ENCODE measurements at places on chromosomes 16 and 17.

DNA sequence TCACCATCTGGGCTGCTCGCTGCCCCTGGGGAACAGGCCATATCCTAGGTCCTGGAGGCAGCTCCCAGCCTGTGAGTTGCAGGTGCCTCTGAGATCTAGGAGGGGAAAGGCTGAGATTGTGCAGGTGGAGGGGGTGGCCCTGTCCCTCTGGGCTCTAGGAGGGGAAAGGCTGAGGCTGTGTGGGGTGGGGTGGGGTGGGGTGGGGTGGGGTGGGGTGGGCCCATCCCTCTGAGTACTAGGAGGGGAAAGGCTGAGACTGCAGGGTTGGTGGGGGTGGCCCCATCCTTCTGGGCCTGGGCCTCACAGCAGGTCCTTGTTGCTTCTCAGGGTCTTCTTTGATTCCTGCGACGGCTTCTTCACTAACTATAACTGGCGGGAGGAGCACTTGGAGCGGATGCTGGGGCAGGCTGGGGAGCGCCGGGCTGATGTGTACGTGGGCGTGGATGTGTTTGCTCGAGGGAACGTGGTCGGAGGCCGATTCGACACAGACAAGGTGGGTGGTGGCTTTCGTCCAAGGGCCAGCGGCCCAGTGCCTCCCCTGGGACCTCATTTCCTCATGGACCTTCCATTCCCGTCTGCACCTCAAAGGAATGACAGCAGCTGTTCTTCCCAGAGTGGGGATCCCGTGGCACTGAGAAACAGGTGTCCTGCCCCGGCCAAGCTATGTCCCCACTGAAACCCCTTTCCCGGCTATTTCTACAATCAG lies 7.1 kb downstream of the ENGASE start:
- no peak for DNase-seq

DNA sequence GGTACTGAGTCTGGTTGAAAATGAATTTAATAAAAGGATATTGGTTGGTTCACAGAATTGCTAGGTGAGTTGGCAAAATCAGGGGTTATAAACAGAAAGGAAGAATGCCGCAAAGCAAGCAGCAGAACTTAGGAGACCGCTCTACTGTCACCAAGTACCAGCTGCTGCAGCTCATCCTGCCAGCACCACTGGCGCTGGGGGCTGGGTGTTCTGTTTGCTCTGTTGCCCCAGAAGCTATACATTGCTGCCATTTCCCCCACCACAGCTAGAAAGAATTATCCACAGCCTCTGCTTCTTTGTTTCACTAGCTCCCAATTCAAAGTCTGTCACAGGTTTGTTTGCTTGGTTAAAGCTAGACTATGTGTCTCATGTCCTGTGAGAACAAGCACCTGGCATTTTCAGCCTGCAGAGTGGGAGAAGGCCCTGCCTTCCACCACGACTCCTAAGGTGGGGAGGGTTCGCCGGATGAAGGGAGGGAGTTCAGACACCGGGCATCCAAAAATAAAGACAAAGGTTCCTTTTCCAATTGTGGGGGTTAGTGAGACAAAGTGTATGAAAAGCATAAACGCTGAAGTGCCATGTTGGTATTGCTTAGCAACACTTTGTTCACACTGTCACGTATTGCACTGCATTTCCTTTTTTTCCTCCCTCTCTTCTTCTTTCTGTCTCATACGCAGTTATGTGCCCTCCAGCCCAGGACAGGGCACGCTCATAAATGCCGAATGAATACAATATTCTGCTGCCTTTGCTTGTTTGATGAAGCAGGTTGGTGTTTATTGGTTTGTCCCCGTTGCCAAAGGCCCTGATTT lies 9.6 kb upstream of the CPD start:
- peak; percentile 73 for DNase-seq

- DNase-seq = no peak
These were observed 100.9 kb upstream of the MON1B start for GRCh38 chr16:77090062-77090461.

GRCh38 chr16:79776243-79776847 lies 175.8 kb upstream of the MAF start:
- no peak for DNase-seq

DNA sequence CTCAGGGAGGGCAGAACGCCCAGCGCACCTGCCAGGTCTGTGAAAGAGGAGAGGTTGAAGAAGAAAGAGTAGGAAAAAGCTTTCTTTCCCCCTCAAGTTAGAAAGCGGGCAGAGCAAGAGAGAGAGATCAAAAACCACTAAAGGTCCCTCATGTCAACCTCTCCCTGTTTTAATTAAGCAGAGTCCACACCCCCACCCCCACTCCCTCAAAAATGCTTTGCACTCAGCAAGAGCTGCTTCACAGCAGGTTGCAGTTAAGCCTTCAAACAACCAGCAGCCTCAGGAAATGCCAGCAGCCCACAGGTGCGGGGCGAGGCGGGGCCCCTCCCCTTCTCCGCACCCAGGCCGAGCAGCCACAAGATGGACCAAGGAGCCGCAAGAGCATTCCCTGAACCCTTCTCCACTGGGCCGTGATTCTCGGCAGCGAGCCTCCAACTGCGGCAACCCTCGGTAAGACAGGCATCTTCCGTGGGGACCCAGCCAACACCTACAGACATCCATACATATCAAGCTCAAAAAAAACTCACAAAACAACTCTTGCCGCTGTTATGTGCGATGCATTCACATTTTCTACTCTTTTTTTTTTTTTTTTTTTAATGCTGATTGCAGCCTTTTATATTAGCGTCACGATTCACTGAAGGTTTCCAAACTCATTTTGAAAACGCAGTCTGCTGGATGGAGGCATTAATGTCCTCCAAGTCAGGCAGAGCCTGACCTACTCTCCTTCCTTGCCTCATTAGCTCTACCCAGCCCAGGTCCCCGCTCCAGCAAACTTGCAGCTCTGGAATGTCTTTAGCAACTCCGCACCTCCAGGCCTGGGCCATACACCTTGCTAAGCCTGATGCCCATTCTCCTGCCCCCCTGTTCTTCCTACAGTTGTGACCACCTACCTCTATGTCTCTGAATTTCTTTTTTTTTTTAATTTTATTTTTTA lies 66.1 kb downstream of the AXIN2 start:
- DNase-seq = no peak

- peak; percentile 50 for DNase-seq
These were observed 66.3 kb downstream of the BPTF start for GRCh38 chr17:67891481-67892119.

- DNase-seq = no peak
These were observed 53.0 kb downstream of the PECAM1 start for GRCh38 chr17:64337676-64338075.

GRCh38 chr16:63422715-63423114 lies 1386.5 kb upstream of the CDH8 start:
- no peak for DNase-seq

DNA sequence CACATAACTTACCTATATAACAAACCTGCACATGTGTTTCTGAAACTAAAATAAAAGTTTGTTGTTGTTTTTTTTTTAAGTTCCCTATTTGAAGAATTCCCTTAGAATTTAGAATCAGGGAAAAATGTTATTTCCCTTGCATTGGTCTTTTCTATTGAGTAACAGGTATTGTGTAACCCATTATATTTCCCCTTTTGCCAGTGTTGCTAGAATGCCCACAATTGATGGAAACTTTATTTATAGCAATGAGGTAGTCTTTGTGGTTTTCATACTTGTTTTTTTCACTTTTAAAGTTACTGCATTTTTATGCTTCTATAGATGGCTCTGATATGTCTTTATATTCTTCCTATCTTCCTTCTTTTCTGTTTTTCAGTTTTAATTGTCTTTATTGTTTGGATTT lies 3.9 kb downstream of the NLRP1 start:
- no peak for DNase-seq

DNA sequence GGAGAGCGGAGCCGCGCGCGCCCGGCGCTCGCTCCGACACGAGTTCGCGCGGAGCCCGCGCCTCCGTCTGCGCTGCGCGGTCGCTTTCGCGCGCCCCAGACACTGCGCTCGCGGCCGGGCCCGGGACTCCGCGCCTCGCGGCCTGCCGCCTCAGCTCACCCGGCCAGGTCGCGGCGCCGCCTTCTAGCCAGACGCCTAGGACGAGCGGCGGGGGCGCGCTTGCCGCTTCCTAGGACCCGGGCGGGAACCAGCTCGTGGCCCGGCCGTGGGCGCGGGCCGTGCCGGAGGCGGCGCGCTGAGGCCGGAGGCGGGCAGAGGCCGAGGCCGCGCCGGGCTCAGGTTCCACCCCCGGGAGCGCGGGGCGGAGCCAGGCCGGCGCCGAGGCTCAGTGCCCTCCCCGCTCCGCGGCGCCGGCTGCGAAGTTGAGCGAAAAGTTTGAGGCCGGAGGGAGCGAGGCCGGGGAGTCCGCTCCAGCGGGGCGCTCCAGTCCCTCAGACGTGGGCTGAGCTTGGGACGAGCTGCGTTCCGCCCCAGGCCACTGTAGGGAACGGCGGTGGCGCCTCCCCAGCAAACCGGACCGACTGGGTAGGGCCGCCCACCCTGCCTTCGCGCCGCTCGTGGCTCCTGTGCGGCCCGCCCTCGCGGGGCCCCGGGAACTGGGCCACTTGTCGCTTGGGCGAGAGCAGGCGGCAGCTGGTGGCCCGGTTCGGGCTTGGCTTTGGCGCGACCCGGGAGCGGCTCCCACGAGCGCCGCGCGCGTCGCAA lies at the start of gene SPHK1:
Gene SPHK1, plus strand, starts transcription at position 388 of the 765 bp plus-strand sequence. CDS start 1,036 bp downstream, outside the sequence.
- peak; percentile 54 for DNase-seq

DNA sequence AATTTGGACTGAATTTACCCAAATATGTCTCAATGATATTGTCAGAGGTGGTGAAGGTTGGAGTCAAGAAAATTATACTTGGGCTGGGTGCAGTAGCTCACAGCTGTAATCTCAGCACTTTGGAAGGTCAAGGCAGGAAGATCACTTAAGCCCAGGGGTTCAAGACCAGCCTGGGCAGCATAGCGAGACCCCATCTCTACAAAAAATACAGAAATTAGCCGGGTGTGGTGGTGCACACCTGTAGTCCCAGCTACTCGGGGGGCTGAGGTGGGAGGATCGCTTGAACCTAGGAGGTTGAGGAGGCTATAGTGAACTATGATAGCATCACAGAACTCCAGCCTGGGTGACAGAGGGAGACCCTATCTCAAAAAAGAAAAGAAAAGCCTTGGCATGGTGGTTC lies 40.9 kb downstream of the LAT start:
- DNase-seq = no peak

GRCh38 chr17:73118951-73119391 lies 26.5 kb upstream of the SLC39A11 start:
- peak; percentile 86 for DNase-seq

GRCh38 chr17:60356940-60357339 lies 35.0 kb downstream of the USP32 start:
- DNase-seq = no peak

DNA sequence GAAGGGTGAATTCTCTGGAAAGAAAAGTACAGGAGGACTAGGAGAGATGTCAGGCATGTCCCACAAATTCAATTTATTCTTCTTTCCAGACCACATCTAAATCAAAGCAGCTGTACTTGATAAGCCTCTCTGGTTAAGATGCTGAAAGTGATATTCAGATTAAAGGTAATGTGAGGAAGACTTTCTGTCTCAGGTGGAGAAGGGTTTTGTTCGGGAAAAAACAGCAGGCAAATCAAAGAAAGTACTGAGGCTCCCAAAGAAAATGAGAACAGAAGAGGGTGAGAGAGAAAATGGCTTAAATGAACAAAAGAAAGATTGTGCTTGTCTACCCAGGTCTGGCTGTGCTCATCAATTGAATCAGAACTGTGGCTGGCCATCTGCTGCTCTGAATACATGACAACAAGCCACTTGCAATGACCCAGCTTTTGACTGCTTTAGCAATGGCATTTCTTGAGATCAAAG lies 55.6 kb downstream of the MMD start:
- no peak for DNase-seq

DNA sequence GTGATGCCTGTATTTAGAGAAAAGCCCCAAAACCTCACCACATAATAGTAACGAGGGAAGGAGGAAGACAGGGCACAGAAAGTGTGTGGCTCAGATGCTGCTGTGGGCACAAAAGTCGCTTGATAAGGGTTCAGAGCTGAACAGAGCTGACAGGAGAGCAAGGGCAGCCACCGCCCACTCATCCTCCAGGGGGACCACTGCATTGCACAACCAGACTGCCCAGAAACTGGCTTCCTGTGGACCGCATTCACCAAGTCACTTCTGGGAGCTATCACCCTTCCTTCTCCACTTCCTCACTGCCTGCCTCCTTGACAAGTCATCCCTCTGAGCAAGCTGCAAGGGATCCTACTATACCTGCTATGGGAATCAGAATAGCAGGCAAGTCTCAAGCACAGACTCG lies 512.4 kb upstream of the CDH11 start:
- no peak for DNase-seq

- no peak for DNase-seq
These were observed 341.2 kb upstream of the ZFHX3 start for GRCh38 chr16:73389085-73389484.

- no peak for DNase-seq
These were observed 4.5 kb downstream of the NPTX1 start for GRCh38 chr17:80471922-80472321.

- no peak for DNase-seq
These were observed 5.1 kb downstream of the GGA2 start for GRCh38 chr16:23505180-23505665.

DNA sequence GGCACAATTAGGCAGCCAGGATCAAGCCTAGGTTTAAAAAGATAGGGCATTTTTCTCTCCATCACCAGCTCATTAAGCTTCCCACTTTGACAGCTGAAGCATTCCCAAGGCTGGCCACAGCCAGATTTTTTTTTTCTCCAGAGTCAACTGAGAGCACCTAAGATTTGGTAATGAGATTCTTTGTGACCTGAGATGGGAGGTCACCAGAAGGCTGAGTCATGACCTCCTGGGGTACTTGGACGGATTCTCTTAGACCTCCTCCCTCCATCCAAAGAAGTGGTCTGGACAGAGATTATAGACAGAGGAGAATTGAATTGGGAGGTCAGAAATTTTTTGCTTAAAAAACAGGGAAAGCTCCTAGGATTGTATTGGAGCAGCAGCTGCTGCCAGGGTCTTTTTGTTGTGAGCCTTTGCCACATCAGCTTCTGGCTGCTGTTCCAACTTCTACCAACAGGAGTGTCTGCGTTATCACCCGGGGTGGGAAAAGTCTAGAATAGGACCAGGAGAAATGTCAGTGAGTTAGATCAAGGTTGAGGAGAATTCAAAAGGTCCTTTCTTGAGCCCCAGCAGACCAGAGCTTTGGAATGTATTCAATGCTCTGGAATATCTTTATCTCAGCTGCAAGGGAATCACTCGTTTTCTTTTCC lies 221.2 kb upstream of the N4BP1 start:
- DNase-seq = no peak

GRCh38 chr16:48176635-48177408 lies 21.0 kb upstream of the ABCC12 start:
- DNase-seq = no peak

GRCh38 chr16:89345642-89346150 lies 128.2 kb downstream of the ZNF778 start:
- peak; percentile 47 for DNase-seq
